IMR-90 (cell line): ENCODE measurements at places on chromosomes 2 and 18. TPM values are rescaled to one million over a fixed set of nuclear protein-coding genes. Genes with fewer than 3 reads are reported as not detected.
A peak's percentile ranks its signal among the peaks of the same experiment; 100 is the strongest.

DNA sequence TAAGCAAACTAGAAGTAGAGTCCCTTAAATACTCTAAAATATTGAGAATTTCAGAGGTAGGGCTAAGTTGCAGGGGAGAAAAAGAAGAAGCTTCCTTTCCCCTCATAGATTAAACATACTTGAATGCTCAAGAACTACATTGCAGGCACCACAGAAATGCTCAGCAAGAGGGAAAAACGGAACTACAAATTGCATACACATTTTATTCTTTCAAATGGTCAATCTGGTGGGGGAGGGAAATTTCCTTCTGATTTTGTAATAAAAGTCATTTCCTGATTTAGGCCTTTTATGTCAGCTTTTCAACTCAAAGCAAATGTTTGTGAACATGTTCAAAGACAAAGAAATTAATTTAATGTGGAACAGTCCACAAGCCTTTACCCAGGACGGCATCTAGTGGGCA lies 33.0 kb downstream of the FARSB start:
- no peak for DNase-seq

GRCh38 chr2:23449413-23449812 lies 64.4 kb downstream of the KLHL29 start:
- no peak for DNase-seq

The SPATA3 gene
- not detected in 2 replicates for polyA plus RNA-seq

The FAM110C gene
- polyA plus RNA-seq: not detected in 2 replicates

GRCh38 chr2:159592441-159592840 lies 23.9 kb downstream of the BAZ2B start:
- DNase-seq: no peak

- no peak for DNase-seq
Measured at GRCh38 chr2:157948856-157949255, 72.7 kb upstream of the ACVR1 start.

The THSD7B gene
- not detected in 2 replicates for polyA plus RNA-seq

- no peak for DNase-seq
Measured at GRCh38 chr2:29749843-29750242, 171.5 kb downstream of the ALK start.

GRCh38 chr2:150698016-150698661 lies 210.7 kb upstream of the RND3 start:
- DNase-seq: peak; percentile 58

- DNase-seq: no peak
Measured at GRCh38 chr2:43743706-43744105, 30.1 kb upstream of the DYNC2LI1 start.

The TLX2 gene
- polyA plus RNA-seq: not detected in 2 replicates

GRCh38 chr2:160054984-160055725 lies 7.3 kb downstream of the PLA2R1 start:
- no peak for DNase-seq

DNA sequence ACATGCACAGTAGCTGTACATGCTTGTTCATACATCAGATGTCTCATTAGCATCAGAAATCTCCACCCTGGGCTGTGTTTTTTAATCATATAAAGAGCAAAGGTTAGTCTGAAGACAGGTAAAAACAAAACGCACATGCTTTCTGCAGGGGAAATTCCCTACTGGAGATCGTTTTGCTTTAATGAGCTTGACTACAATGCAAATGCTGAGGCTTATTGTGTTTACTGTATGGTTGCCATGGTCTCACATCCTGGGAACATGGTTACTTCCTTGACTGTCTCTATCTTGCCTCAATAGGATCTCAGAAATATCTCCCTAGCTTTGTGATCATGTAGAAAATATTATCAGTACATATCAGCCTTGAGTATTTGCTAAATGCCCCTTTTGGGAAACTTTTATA lies 336.5 kb upstream of the TFPI start:
- no peak for DNase-seq

The ARHGEF4 gene
- polyA plus RNA-seq: 5.0 and 6.5 TPM in 2 replicates

DNA sequence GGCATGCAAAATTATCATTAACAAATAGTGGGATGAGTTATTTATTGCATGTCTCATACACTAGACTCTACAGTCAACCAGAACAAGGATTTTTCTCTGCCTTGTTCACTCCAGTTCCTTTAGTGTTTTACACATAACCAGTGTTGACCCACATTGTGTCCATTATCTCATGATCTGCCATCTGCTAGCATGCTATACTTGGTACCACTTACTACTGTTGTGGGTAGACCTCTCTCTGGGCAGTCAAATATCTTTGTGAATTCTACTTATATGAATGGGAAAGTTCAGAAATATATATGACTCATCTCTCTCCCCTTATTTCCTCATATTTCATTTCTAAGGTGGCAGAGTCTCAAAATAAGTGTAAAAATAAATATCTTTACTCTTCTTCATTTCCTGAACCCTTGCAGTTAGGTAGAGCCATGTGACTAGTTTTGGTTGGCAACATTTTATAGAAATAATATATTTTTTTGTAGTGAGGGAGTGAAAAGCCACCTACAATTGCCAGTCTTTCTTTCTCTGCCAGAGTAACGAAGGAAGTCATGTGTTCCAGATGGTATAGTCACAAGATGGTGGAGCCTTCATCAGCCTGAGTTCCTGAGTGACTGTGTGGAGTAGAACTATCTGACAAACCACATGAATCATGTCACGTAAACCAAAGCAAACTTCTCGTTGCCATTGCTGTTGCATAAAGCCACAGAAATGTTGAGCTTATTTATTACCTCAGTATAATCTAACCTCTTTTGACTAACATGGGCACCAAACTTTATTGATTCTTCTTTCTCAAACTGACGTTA lies 704.0 kb downstream of the RNF144A start:
- DNase-seq: no peak

- no peak for DNase-seq
Measured at GRCh38 chr2:17966798-17967197, 88.3 kb downstream of the KCNS3 start.

- DNase-seq: peak; percentile 1
Measured at GRCh38 chr2:185757356-185757755, 18.8 kb downstream of the FSIP2 start.

The ASAP2 gene
- polyA plus RNA-seq: 25.0 and 28.1 TPM in 2 replicates

The NBAS gene
- polyA plus RNA-seq: 20.4 and 22.3 TPM in 2 replicates

DNA sequence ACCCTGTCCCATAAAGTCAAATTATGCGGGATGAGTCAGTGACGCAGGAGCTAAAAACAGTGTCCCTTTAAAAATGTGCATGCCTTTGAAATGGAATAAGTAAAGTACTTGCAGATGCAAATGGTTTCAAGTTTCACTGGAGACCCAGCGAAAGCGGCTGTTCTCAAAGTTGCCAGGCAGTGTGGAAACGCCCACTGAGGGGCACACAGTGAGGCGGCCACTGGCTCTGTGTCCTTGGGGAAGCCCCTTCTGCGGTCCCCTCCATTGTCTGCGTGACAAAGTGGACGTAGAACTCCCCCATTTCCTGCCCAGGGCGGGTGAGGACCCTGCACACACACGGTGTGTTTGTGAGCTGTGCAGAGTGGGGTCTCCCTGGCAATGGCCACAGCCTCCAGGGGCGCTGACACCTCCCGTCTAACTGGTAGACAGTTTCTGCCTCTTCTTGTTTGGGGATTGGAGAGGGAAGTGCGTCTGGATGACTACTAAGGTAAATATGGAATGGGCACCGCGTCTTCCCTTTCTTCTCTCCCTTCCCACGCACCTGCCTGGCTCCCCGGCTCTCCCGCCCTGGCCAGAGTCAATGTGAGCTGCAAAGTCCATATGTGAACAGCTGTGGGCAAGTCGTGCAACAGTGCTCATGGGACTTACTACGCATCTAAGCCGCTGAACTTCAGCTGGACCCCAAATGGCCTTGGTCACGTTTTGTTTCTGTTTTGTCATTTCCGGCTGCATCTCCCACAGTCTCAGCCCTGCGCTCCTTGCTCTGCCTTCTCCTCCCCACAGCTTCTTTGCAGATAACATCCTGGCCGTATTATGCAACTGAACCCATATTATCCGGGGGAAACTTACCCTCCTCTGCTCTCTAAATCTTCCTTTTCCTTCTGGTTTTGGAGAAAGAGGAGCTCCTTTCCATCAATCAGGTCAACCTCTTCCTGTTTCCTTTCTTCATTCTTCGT lies 33.7 kb upstream of the ZNF516 start:
- DNase-seq: peak; percentile 83

DNA sequence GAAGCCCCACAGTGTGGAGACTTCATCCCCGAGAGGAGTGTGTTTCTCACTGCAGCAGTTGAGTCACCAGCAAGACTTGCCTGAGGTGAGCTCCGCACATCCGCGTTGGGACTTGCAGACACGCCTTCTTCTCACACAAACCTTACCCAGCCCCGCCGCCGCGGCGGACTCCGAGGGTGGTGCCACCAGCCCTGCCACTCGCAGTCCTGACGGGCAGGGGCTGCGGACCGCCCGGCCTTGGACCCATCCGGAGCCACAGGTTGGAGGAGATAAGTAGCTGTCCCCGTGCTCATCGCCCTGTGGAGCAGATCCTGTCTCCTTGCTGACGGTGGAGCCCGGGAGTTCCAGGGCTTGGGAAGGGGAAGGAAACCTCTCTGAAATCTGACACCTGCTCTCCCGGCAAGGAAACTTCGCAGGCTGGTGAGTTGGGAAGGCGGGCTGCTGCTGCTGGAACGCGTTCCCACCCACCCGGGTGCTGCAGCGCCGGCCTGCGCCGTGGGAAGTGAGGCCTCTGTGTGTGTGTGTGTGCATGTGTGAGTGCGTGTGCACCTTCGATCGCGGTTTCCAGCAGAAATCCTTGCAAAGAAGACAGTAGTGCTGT lies at the start of gene RAB27B:
TSS of gene RAB27B (plus strand) at position 197 of the 601 bp plus-strand sequence. CDS start 49,109 bp downstream, outside the sequence.
- DNase-seq: peak; percentile 85

The CRYGD gene
- not detected in 2 replicates for polyA plus RNA-seq

The SLC30A3 gene
- 0.15 and 0.17 TPM in 2 replicates for polyA plus RNA-seq

The NETO1 gene
- polyA plus RNA-seq: 0.29 and 0.42 TPM in 2 replicates

DNA sequence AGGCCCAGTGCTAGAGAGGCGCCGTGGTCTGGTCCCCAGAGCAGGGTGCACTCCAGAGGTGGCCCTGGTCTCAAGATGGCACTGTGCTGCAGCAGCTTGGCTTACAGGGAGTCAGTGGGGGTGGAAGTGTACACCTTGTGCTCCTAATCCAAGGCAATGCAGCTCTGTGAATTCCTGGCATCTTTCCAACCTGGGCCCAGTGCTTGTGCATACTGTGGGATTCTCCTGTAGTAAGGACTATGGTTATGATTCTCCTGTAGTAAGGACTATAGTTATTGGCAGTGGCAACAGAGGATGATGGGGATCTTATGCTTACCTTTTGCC lies 616.7 kb upstream of the REG3G start:
- no peak for DNase-seq

The ITGB1BP1 gene
- 88.1 and 93.9 TPM in 2 replicates for polyA plus RNA-seq

GRCh38 chr2:30514134-30514847 lies 67.2 kb downstream of the LCLAT1 start:
- peak; percentile 88 for DNase-seq

GRCh38 chr2:24576146-24576545 lies 85.1 kb downstream of the NCOA1 start:
- DNase-seq: no peak

DNA sequence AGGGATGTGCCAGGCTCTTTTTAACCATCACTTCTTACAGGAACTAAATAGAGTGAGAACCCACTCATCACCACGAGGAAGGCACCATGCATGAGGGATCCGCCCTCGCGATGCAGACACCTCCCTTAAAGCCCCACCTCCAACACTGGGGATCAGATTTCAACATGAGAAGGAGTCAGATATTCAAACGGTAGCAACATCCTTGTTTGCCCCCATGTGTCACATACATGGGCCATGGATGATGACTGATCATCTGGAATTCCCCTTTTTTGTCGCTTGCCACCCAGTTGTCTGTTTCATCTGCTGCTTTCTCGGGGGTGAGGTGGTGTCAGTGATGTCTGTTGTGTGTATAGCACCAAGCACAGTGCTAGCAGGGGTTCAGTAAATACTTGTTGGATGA lies 57.9 kb downstream of the NCK2 start:
- no peak for DNase-seq

The PLEK gene
- 0.03 TPM in 1 of 2 replicates, not detected in the other for polyA plus RNA-seq

DNA sequence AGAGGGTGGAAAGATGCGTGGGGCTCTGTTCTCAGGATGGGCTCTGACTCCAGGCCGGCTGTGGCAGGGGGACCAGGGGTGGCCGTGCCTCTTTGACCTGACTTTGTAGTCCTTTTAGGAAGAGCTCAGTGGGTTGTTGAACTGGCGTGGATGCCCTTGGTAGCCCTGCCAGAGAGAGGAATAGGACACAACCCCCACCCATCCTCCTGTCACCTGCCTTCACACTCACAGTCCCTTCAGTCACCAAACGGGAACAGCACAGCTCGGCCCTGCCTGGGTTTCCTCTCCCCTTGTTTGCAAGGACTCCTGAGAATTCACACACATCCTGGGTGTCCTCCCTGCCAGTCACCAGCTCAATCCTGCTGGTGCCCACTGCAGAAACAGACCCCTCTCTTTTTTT lies 20.1 kb upstream of the MRPL33 start:
- no peak for DNase-seq

The SKOR2 gene
- not detected in 2 replicates for polyA plus RNA-seq

The PID1 gene
- polyA plus RNA-seq: 1.1 and 1.9 TPM in 2 replicates

DNA sequence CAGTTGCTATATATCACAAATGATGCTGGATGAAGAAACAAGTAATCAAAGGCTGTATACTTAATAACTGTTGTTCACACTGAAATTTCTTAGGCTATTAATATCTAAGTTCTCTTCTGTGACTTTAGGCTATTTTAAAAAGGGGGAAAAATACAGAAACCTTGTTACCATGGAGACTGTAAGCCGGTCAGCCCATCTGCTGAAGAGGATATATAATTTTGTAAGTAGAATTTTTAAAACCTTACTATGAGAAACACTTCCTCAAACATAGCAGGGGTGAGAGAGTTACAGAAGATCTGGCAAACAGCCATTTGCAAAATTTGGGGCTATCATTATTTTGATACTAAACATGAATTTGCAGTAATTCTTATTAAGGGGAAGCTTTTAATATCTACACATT lies 27.8 kb downstream of the CACNB4 start:
- DNase-seq: no peak

The RNF152 gene
- 7.5 and 8.3 TPM in 2 replicates for polyA plus RNA-seq
